ENCODE measurements at places on chromosomes 11 and 22.
A peak's percentile ranks its signal among the peaks of the same experiment; 100 is the strongest.

DNA sequence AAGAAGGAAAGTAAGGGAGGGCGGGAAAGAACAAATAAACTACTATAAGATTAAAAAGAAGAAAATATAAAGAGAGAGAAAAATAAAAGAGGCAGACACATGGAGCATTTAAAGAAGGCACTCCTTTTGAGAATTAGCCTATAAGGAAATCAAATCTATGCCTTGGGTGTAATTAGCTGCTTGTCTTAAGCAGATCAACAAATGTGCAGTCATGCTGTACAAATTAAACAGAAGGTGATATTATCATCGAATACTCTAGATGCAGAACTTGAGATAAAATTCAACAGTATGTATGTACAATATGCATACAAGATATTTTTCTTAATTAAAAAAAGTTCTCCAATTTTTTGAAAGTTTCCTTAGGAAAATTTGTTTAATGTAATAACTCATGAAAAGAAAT is 623.0 kb upstream of the CHORDC1 start:
- DNase-seq: no peak

DNA sequence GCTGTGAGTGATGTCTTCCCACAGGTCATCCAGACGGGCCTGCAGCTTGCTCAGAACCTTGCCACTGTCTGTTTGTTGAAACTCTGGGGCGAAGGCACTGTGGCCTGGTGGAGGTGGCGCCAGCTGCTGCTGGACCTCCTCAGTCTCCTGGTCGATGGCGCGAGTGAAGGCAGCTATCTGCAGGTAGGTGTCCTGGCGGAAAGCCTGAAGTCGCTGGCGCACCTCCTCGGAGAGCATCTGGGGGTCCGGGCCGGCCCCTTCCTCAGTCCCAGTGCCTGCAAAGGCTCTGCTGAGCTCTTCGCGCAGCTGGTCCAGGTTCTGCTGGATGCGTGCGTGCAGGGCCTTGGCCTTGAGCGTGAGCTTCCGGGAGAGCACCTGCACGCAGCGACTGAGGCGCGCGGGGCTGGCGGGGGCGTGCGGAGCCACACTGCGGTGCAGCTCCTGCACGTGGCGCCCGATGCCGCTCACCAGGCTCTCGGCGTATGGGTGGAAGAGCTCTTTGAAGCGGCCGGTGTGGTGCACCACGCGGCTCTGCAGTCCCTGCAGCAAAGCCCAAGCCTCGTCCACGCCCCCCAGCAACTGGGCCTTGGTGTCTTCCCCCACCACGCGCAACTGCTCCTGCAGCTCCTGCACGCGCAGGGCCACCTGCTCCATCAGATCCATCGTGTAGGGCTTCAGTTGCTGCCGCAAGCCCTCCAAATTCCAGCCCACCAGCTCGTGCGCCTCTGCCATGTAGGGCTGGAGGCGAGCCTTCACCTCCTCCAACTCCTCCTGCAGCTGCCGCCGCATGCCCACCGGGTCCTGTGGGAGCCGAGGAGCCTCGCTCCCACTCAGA is 1.3 kb downstream of the APOA5 start:
- no peak for DNase-seq

DNA sequence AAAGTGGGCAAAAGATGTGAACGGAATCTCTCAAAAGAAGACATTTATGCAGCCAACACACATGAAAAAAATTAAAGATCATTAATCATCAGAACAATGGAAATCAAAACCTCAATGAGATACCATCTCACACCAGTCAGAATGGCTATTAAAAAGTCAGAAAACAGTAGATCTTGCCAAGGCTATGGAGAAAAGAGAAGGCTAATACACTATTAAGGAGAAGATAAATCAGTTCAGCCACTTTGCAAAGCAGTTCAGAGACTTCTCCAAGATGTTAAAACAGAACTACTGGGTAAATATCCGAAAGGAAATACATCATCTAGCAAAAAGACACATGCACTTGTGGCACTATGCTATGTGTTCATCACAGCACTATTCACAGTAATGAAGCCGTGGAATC is 388.2 kb upstream of the LUZP2 start:
- DNase-seq: no peak

- no peak for DNase-seq
Measured at GRCh38 chr22:35558031-35558430, 17.4 kb downstream of the RASD2 start.

GRCh38 chr22:42780070-42780540 is 59.4 kb upstream of the A4GALT start:
- DNase-seq: peak; percentile 7

DNA sequence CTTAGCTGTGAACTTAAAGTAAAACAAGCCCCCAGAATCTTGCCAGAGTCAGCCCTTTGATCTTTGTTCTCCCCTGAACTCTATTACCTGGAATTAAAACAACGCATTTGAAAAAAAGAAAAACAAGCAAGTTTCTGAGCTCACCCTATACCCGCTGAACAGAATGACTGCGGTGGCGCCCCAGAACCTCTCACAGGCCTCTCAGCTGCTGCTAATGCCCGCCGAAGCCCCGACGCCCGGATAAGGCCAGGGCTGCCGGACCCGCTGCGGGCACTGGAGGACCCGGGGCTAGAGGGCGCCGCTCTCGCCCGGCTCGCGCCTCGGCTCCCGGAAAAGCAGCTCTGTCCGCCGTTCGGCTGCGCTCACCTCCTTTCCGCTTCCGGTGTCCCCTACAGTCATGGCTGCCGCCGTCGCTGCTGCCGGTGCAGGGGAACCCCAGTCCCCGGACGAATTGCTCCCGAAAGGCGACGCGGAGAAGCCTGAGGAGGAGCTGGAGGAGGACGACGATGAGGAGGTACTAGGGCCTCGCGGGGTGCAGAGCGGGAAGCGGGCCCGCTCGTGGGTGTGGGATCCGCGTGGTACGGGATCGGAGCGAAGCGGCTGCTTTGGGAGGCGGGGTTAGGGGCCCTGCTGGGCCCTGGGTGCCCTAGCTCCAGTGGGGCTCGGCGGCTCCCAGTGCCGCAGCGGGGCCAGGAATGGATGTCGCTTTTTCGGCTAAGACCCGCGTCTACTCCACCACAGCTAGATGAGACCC is at the start of gene TOMM22:
TOMM22 (plus strand) TSS at position 376 of the 754 bp plus-strand sequence; CDS start at position 398, 22 bp downstream.
- DNase-seq: peak; percentile 70

- no peak for DNase-seq
Measured at GRCh38 chr11:57640068-57640800, 9.5 kb downstream of the YPEL4 start.

DNA sequence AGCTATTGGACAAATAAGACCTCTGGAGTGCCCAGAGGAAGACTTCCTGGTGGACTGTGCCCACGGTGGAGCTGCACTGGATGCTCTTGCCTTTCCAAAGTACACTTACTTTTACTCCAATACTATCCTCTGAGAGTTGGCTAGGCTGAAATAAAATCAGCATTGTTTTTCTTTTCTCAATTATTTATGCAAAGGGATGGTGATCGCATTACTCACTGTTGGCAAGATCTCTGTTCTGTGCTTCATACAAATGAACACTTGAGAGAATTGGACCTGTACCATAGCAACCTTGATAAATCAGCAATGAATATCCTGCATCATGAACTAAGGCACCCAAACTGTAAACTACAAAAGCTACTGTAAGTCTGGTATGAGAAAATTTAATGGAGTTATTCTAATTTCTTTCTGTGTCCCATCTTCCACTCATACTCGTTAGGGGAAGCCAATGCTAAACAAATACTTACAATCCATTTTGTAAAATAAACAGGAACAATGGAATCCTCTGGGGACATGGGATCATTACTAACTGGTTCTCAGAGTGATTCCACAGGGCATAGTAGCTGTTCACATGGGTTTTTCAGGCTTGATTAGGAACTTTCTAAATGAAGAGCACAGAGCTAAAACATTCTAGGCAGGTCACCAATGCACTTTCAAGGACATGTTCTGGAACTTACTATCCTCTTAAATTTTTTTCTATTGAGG is 26.3 kb downstream of the NLRP14 start:
- no peak for DNase-seq

- DNase-seq: no peak
Measured at GRCh38 chr11:44930588-44931302, 19.9 kb downstream of the TP53I11 start.

DNA sequence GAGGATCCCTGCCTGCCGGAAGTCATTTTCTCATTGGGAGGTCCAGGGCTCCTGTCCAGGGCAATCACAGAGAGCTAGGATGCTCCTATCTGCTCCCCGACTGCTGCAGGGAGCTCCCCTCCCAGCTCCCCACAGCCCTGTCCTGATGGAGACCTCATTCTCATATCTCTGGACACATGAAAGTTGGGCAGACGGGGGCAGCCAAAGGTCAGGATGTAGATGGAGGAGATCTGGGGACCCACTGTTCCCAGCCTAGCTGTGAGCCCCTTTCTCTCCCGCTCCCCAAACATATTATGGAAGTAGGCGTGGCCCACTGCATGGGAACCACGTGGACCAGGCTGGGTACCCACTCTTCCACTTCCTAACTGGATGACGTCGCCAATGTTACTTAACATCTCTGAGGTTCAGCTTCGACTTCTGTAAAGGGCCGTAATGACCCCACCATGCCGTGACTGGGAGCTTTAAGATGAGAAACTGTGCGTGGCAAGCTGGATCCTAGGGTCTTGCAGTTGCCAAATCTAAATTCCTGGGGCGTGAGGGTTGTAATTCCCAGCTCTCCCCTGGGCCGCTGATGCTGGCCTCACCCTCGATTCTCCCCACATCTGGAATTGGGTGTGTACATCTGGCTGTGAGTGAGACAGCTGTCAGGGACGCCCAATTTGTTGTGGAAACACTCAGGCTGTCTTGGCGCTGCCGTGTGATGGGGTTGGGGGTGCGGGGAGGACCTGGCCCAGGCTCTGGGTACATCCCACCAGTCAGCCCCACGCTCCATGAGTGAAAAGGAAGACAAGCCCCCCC is 1.8 kb downstream of the CDC42EP2 start:
- no peak for DNase-seq

DNA sequence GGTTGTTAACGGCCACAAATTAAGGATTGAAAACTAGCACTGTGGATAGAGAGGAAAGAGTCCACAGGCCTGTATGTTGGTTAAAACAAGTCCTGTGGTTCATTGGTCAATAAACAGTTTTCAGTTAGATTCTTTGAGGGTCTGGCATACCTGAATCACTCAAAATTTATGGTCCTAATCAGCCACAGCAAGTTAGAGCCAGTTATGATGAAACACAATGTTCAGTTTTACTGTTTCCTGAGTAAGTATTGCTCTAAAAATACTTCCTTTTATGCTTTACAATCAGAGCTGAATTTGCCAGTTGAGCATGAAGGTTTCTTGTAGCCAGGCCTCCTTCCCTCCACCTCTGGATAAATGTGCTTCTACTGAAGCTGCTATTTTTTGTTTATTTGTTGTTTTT is 12.9 kb upstream of the CAT start:
- no peak for DNase-seq

All from activated T-cell treated with anti-CD3 and anti-CD28 coated beads for 1 hour (primary cell).